ENCODE measurements at places on chromosomes 5 and 9.

- peak; percentile 99 for DNase-seq
Observed at GRCh38 chr5:179265514-179266290, 79.6 kb downstream of the ADAMTS2 start.

GRCh38 chr5:148035676-148036075 lies 28.1 kb upstream of the SPINK5 start:
- no peak for DNase-seq

DNA sequence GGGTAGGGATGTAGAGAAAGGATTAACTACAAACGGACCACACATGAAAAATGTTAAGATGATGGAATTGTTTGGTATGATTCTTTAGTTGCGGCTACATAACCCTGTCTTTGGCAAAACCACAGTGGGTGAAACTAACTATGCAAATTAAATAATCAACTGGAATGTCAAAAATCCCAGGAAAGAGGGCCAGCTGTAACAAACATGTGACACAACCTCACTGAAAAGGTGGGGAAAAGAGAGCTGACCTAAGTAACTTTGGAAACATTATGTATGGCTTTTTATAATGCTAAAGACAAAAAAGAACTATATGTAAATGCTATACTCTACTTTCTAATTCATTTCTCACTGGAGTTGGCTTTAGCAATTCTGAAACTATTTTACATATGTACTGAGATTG lies 252.0 kb downstream of the MRPS30 start:
- no peak for DNase-seq

DNA sequence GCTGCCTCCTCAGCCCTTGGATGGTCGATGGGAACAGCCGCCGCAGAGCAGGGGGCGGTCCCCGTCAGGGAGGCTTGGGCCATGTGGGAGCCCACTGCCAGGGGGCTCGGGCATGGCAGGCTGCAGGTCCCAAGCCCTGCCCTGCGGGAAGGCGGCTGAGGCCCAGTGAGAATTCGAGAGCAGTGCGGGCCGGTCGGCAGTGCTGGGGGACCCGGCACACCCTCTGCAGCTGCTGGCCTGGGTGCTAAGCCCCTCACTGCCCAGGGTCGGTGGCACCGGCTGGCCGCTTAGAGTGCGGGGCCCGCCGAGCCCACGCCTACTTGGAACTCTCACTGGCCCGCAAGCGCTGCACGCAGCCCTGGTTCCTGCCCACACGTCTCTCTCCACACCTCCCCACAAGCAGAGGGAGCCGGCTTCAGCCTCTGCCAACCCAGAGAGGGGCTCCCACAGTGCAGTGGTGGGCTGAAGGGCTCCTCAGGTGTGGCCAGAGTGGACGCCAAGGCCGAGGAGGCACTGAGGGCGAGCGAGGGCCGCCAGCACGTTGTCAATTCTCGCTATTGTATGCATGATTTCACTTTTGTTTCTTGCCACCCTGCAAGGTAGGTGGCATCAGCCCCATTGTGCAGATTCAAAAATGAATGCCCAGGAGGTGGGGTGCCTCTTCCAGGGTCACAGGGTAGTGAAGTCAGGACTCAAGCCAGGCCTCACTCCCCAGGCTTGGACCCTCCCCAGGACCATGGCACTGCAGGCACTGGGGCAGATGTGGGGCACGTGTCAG lies 48.6 kb downstream of the COL15A1 start:
- no peak for DNase-seq

DNA sequence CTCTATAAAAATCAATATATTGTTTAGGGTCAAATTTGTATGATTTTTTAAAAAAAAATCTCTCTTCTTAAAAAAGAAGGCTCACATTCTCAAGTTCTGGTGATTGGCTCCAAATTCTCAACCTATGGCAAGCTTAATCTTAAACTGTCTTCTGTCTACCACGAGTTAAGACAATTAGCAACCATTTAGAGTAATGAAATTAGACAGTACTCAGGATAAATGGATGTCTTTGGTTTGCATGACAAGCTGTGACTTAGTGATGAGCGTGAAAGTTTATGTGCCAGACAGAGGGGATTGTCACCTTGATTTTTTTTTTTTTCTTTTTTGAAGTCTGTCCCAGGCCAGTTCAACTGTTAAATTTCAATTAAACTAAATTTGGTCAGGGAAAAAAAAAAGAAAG lies 1632.3 kb downstream of the MAT2B start:
- no peak for DNase-seq

DNA sequence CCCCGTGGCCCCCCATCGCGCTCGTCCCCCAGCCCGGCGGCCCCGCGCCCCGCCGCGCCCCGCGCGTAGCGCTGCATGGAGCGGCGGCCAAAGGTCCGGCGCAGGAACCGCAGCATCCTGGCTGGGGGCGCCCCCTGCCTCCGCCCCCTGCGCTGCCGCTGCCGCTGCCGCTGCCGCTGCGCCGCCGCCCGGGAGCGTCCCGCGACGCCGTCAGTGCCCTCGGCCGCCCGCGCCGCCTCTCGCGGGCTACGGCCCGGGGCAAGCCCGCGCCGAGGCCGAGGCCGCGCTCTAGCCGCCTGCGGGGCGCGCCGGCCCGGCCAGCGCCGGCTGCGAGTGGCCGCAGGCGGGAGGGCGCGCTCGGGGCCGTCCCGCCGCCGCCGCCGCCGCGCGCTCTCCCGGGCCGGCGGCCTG lies 523 bp downstream of the EPB41L4B start:
- no peak for DNase-seq

DNA sequence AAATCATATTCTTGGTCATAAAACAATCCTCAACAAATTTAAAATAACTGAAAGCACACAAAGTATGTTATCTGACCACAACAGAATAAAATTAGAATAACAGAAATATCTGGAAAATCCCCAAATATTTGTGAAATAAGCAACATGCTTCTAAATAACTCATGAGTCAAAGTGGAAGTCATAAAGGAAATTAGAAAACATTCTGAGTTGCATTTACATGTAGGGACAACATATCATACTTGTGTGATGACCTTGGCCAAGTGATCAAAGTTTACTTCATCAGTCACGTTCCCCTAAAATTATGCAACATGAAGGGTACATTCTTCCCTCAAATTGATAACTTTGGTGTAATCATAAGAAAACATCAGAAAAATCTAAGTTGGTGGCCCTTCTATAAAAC lies 64.7 kb downstream of the CSF2 start:
- DNase-seq, result peak; percentile 69

- DNase-seq, result no peak
Observed at GRCh38 chr5:161230221-161230620, 316.3 kb downstream of the GABRB2 start.

DNA sequence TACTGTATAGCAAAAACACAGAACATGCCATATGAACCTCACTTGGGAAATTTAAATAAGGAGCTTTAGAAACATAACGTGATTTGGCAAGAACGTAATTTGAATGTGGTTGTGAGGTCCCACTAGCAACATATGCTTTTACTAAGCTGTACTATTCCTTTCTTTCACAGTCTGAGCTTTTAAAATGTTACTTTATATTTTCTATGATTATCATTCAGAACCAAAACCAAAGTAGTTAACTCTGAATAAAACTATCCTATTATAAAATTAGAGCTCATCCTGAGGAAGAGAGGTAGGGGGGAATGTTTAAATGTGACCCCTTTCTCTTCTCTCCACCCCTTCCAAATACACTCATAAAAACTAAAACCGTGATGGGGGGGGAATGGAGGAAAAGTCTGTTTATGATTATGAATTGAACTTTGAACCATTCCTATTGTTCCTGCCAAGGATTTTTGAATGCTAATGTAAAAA lies 435.7 kb downstream of the NFIB start:
- DNase-seq, result no peak

- no peak for DNase-seq
Observed at GRCh38 chr5:159811712-159812111, 104.6 kb upstream of the ADRA1B start.

- no peak for DNase-seq
Observed at GRCh38 chr5:95817430-95817829, 5.1 kb downstream of the GLRX start.

DNA sequence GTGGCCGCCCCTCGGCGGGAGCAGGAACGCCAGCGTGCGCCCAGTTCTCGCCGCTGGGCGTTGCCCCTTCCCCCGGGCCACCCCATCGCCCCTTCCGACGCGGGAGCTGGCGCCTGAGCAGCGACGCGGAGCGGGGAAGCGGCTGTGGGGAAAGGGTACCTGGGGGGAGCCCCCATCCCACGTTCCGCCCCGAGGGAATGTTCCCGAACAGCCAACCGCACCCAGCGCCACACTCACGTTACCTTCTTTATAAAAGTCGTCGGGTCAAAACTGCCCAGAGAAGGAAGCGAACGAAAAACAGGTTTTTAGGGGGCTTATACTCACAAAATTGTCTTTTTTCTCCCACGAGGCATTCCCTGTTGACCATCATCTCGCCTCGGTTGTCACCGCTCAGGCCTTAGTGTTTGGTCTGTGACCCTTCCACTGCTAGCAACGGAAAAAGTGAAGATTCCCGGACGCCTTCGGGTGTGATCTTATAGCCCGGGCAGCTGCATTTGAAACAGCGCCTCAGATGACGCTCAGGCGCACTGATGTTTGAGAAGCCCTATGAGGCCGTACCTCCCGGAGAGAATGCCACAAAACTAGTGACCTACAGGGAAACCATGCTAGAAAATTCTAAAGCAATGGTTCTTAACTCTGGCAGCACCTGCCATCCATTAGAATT lies 475 bp upstream of the GOLM1 start:
- peak; percentile 69 for DNase-seq

GRCh38 chr5:149682532-149683075 lies 47.5 kb upstream of the PPARGC1B start:
- DNase-seq, result no peak

DNA sequence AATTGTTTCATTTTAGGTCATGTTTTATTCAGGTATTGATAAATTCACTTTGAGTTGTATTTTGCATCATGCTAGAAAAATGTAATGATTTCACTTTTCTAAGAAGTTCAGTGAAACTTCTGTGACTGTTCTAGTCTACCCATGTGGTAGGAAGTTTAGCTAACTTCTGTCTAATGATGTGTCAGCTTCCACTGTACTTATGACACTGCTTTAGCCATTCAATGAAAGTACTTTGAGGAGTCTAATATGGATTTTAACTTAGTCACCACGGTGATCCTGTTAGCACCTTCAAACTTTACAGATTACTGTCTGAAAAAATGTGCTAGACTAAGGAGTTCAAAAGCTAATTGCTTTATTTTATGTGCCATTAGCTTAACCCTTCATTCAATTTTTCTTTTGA lies 1510.5 kb upstream of the CDH9 start:
- DNase-seq, result no peak

DNA sequence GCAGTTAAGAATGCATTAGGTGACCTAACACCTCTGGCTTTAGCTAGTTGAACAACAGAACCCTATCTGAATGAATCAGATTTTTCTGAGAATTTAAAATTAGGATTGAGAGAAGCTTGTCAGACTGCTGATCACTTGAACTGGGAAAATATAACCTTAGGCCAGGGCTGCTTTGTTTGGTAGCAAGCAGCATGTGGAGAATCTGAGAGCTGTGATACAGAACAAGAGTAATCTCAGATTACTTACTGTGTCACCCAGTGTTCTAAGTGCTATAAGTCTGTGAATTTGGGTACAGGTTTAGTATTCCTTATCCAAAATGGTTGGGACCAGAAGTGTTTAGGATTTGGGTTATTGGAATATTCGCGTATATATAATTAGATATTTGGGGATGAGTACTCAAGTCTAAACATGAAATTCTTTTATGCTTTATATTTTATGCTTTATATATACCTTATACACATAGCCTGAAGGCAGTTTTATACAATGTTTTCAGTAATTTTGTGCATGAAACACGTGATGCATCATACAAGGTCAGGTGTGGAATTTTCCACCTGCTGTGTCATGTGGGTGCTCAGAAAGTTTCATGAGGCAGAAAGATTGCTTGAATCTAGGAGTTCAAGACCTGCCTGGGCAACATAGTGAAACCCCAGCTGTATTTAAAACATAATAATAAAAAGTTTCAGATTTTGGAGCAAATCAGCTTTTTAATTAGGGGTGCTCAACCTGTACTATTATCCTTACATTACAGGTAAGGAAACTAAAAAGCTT lies 8.3 kb upstream of the CHD1 start:
- no peak for DNase-seq

GRCh38 chr5:174205939-174206338 lies 160.4 kb downstream of the NSG2 start:
- no peak for DNase-seq

DNA sequence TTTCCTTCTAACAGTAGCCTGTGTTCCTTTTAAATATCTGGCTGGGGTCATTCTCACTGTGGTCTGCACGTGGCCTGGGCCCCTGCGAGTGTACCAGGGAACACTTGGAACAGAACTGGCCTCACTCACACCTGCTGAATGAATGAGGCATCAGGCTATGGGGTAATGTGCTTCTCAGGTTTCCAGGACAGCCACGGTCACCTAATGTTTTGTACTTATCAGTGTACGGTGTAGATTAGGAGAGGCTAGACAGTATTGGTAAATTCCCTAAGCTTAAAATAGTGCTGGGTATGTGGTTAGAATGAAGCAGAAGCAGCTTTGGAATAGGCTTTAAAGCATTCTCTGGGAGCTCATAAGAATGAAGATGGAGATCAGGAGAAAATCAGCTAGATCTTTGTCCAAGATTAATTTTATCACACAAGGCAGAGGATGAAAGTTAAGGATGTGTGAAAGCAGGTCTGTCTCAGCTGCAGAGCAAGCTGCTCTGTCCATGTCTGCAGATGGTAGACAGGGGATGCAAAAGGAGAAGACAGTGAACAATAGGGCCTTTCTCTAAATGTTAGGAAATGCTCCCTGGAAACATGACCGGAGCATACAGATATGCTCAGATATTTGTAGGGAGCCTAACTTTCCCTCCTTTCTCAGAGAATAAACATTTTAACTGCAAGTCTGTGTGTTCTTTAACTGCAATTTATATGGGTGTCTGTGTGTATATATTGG lies 267.5 kb downstream of the NR3C1 start:
- DNase-seq, result peak; percentile 10

- no peak for DNase-seq
Observed at GRCh38 chr5:136701191-136701590, 335.8 kb upstream of the TRPC7 start.

DNA sequence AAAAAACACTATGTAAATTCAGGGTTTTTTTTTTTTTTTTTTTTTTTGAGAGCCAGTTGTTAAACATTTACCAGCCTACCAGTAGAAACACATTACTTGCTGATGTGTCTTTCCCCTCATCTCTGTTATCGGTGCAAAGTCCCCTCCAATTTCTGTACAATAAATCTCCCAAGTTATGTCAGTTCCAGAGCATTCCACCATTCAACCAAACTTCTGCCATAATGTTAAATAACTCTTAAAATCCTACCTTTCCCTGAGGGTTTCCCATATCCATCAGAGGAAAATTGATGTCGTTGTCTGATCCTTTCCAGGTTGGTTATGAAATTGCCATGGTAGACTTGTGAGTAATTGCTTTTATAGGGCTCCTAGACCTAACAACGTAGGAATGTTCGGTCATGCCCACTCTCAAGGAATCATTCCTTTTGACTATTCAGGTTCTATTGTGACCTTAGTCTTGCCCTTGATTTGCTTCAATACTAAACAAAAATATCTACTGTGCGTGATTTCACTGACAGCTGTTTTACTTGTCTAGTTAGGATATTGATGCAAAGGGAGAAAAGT lies 5.6 kb upstream of the PPP2R2B start:
- DNase-seq, result no peak

DNA sequence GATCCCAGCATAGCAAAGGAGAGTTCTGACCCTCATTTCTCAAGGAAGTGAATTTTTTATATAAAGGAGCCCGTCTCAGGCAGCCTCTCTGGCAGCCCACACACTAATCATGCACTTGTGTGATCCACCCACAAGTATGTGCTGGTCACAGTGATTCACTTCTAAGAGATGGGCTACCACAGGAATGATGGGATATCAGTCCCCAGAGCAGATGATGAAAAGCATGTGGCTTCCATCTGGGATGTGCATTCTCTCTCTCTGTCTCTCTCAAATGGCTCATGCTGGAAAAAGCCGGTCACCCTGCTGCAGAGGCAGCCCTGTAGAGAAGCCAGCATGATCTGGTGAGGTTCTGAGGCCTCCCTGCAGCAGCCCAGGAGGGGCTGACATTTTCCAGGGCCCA lies 74.2 kb upstream of the ADCY2 start:
- no peak for DNase-seq

Data from fibroblast of pulmonary artery (primary cell).